ENCODE measurements at places on chromosomes 2 and 18. TPM values are rescaled to one million over a fixed set of nuclear protein-coding genes. Genes with fewer than 3 reads are reported as not detected.

DNA sequence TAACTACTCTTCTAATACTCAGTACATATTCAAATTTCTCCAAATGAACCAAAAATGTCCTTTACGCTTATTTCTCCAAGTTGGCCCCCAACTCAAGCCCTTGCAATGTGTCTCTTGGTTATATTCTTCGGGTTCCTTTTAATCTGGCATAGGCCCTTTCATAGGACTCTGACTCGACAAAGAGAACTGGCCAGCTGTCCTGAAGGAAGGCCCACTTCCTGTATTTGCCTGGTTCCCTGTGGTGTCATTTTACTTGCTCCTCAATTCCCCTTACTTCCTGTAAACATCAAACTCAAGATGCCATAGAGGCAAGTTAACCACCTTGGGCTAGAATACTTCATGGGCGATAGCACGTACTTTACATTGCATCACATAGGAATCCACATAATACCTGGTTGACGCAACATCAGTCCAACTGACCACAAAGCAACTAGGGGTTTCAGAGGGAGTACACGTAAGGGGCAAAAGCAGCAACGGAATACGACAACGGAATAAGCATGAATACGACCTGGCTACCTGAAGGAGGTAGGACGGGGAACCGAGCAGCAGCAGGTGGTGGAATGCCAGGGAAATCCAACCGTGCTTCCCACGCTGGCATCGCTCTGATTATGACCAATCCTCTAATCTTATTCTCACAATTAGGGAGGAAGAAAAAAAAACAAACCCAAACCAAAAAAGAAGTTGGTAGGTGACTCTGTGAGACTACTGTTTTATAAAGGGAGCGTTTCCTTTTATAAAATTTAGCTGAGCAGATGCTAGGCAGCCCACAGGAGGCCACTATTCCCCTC is 823 bp upstream of the GORASP2 start:
- DNase-seq = no peak

Gene DYSF
- 3.2 TPM for total RNA-seq

- DNase-seq = no peak
Observed at GRCh38 chr2:190481339-190481738, 53.2 kb downstream of the NEMP2 start.

- no peak for DNase-seq
Observed at GRCh38 chr18:27057519-27058234, 127.4 kb downstream of the CHST9 start.

DNA sequence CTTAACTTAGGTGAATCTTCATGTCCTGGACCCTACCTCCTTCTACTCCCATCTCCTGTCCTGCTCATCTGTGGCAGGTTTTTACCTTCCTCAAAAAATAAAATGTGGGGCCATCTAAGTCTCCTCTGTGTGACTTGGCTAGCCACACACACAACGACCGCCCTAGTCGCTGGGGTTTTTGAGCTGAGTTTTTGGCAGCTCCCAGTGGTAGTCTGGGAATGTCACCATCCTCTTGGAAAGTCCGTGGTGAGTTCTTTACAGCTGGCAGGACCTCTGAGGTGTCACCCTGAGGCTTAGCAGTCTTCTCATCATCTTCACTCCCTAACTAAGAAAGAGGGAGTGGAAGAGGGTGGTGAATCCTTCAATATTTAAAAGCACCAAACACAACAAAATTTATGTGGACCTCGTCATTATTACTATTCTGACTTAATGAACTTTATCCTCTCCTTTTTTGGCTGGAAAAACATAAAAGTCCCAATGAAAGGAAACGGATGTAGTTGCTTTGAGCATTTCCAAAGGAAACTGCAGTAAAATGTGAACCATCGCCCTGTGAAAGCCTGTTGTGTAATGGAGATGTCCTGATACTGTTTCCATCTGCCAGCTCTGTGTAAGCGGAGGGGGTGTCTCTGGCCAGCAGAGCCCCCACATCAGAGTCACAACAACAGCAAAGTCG is 78.6 kb downstream of the VAPA start:
- DNase-seq = peak; percentile 78

Gene ADCYAP1
- total RNA-seq = not detected
